Lower leg skin (tissue), 4 donors: ENCODE measurements at places on chromosomes 7 and 10.

GRCh38 chr7:141593134-141593533, 41.9 kb downstream of the AGK start:
- no peak for DNase-seq

DNA sequence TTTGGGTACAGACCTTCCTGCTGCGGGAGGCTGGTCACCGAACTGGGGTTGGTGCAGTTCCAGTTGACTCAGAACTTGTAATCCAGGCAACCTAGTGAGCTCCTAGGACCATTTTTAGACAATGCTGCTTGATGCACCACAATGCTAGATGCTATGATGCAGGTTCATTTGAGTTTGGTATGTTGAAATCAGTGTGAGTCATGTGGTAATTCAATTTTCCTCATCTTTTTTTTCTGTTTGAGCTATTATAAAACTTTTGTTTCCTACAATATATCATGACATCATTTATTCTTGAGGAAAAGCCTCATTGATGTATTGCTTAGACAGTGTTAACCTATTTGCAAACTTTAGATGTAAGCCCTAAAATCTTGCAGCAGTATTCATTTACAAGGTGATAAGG, 40.9 kb upstream of the MTPN start:
- no peak for DNase-seq

DNA sequence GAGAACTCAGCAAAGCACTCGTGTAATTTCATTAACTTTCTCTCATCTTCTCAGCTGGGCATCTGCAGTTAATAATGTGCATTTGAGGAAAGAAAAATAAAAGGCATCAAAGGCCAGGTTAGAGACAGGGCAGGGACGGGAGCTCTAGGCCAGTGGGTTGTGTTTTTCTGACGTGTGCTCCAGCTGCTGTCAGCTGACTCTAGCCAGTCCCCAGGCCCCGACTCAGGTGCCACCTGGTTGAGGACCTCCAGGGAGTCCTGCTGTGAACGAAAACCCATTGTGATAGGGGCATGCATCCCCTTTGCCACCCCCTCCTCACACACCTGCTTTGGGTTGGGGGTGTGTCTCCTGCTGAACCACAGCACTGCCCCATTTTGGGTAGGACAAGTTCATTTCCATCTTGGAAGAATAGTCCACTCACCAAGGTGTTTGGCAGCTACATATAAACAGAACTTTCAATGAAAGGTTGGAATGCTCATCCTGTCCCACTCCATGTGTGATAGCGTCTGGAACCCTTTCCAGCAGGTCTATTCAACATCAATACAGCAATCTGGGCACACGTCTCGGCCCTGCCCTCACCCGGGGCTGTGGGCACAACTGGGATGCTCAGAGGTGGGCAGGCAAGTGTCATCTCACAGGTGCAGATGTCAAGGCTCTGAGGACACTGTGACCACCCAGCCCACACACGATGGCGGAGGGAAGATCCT, 146.1 kb upstream of the FAM20C start:
- peak; percentile 4 for DNase-seq

GRCh38 chr7:107463139-107464078, 6.4 kb upstream of the GPR22 start:
- DNase-seq, result no peak

DNA sequence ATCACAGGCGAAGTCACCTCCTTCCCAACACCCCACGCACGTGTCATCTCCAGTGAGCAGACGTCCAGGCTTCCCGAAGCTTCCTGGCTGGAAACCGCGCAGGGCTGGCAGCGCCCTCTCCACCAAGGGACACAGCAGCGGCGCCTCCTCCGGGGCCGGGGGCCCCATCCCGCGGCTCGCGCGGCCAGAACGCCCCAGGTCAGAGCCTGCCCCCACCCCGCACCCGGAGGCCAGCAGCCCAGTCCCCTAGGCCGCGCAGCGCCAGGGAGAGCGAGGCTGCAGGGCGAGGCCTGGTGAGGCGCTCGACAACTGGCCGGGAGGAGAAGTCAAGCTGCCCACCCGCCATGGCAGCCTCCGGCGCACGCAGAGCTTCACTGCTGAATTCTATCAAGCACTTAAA, 247.0 kb downstream of the SEMA3D start:
- no peak for DNase-seq

DNA sequence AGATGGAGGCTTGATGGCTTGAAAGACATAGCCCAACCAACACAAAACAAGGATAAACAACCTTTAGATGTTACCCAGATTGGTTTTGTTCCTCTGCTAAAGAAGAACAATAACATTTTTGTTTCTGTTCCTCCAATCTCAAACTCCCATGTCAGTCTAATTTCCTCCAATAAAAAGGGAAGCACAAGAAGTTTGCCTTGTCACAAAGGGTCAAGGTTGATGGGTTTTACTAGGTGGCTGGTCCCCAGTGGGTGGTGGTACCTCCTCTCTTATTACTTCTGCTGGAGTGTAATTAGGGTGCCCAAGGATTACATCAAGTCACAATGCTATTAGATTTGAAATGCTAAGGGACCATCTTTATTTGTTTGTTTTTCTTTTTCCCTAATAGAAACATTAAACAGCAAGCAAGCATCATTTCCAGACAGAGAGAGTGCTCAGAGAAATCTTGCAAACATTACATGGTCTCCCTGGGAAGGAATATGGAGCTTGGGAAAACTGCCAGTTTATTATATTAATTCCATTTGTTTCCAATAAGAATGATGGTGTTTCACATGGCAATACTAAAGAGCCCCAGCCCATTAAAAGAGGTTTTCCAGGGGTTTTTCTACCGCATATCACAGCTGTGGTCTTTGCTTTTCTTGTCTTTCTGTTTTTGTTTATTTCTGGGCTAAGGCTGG, 78.3 kb upstream of the AOAH start:
- no peak for DNase-seq

- no peak for DNase-seq
Observed at GRCh38 chr10:101085846-101086245, 24.1 kb downstream of the KAZALD1 start.

DNA sequence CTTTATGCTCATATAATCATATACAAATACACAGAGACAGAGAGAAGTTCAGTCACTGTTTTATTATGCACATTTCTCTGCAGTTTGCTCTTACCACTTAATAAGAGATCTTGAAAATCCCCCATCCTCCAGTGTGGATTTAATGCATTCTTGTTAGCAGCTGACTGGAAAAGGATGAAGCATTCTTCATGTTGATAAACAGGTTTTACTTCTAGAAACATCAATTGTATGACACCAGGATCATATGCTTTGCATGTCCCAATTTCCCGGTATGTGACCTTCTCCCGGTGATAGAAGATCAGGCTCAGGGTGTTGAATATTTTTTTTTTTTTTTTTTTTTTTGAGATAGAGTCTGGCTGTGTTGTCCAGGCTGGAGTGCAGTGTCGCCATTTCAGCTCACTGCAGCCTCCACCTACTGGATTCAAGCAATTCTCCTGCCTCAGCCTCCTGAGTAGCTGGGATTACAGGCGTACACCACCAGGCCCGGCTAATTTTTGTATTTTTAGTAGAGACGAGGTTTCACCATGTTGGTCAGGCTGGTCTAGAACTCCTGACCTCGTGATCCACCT, 6.2 kb upstream of the CREB3L2 start:
- DNase-seq, result no peak

- no peak for DNase-seq
Observed at GRCh38 chr10:48364659-48365405, 58.4 kb downstream of the MAPK8 start.

- DNase-seq, result no peak
Observed at GRCh38 chr7:122304996-122305421, 459 bp upstream of the FEZF1 start.

DNA sequence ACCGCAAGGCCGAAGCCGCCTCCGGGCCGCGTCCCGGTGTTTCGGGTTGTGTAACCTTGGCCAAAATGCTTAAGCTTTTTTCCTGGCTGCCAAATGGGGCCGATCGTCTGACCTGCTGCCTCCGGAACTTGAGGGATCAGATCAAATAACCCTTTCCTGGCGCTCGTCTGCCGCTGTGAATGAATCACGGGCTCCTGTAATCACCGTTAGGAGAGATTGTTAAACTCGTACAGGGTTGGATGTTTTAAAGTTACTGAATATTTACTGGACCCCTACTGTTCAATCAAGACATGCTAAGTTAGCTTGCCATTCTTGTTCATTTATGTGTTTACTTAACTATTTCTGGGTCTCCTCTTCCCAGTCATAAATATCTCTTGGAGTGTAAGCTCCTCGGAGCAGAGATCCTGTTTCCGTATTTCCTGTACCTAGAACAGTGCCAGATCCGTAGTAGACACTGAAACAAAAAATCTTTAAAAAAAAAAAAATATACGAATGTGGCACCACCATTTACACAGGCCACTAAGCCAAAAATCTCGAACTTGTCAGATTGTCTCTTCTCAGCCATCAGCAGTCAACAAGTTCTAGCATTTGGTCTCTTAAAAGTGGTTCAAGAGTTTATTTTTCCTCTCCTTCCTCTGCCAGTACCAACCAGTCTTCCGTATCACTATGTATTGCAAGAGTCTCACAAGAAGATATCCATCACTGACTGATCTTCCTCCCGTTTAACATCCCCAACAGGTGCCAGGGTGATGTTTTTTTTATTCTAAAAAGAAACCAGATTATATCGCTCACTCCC, 650 bp upstream of the TM9SF3 start:
- DNase-seq, result peak; percentile 49

- no peak for DNase-seq
Observed at GRCh38 chr7:120709972-120710320, 148.0 kb downstream of the TSPAN12 start.

DNA sequence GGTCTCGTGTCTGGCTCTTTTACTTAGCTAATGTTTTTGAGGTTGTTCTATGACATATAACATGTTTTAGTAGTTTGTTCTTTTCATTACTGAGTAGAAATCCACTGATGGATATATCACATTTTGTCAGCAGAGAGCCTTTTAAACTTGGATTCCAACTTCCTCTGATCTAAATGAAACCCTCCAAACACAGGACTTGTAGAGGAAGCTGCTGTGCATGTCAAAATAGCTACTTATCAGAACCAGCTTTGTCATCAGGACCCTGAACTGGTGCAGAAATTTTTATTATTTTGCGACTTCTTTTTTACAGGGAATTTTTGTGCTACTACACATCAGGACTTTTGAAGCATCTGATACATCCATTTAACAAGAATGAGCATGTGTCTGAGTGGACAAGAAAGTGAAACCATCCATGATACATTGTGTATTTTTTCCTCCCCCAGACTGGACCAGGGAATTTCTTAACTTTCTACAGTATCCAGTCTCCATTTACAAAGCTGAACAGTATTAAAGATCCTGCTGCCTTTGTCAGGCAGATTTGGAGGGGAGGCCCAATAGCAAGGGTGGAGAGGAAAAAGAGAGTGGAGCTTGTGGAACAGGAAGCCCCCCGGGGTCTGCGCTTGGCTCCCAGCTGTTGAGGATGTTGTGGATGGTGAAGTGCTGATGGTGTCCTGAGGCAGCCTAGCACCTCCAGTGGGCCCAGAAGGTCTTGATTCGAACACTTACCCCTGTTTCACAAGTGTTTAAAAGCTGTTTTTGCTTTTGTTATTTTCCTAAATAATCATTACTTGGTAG, 29.3 kb upstream of the MTPAP start:
- no peak for DNase-seq

GRCh38 chr10:22534849-22535604, 179.4 kb downstream of the PIP4K2A start:
- no peak for DNase-seq

- no peak for DNase-seq
Observed at GRCh38 chr7:158394936-158395335, 192.7 kb downstream of the PTPRN2 start.

DNA sequence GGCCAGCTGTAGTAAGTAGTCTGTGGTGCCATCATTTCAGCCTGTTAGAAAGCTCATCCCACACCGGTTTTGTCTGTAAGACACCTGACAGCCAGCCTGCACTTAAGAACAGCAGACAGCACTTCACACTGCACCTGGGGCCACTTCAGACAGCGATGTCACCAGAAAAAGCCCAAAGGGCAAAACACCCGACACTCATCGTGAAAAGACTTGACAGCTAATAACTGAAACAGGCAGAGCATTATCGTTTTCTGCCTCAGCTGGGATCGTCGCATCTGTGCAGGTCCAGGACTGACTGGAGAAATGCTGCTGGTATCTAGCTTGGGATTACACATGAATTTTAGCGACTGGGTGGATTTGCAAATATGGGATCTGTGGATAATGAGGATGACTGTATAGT, 16.8 kb upstream of the LAT2 start:
- DNase-seq, result no peak

DNA sequence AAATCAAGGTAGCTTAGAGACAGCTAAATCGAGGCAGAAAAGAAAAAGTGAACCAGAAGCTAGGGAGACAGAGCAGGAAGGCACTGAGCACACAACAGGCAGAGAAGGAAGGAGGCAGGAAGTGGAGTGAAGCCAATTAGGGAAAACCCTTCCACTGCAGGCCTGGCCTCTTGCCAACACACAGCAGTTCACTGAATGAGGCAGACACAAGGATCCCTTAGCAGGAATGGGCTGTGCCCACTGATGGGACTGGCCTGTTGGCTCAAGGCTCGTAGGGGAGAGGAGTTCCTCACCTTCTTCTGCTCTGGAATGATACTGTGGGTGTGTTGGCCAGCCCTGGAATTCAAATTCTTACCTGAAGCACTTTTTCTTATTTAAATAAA, 220.3 kb upstream of the STK17A start:
- no peak for DNase-seq

GRCh38 chr7:114825423-114825951, 96.4 kb upstream of the MDFIC start:
- DNase-seq, result no peak

DNA sequence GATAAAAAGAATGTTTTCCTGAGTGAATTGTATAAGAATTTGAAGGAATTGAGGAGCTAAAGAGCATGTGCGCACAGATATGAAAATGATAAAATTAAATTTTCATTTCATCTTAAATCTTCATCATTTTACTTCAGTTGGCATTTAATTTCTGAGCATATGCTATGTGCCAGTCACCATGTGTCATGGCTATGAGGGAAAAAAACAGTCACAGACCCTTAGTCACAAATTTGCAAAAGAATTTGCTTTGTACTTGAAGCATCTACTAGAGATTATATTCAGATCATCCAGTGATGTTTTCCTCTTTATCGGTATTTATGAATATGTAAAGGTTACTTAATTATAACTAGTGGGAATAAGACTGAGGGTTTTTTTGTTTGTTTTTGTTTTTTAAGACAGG, 29.8 kb downstream of the VCL start:
- no peak for DNase-seq

GRCh38 chr7:39609113-39609934, 14.0 kb upstream of the RALA start:
- no peak for DNase-seq

DNA sequence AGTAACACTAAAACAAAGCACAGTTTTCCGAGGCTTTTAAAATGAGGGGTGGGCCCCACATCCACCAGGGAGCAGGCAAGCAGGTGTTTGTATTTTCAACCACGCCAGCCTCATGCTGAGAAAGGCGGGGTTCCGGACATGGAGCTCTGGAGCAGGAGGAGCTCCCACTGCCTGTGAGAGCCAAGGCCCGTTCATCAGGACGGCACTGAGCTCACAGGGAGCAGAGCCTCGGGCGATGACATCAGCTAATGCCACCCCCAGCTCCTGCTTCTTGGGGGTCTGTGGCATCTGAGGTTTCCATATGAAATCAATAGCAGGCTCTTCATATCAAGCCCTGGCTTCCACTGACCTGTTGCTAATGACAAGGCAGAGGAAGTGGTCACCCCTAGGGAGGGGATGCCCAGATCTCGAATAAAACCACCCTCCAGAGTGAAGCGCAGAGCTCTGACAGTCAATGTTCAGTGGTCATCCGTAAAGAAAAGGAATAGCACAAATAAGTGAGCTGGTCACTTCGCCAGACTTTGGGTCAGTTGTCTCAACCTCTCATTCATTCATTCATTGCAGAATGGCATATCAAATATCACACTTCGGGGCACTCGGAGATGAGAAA, 89.1 kb downstream of the TNS3 start:
- no peak for DNase-seq

- no peak for DNase-seq
Observed at GRCh38 chr7:68461430-68461829, 1136.8 kb upstream of the AUTS2 start.
